ENCODE measurements at places on chromosomes 12 and 14. TPM values are rescaled to one million over a fixed set of nuclear protein-coding genes. Genes with fewer than 3 reads are reported as not detected.

GRCh38 chr12:39467432-39467870 is 24.5 kb upstream of the KIF21A start:
- H3K27ac ChIP-seq: no peak overlapping the region
- no peak for DNase-seq
- H3K36me3 ChIP-seq: no peaks in the 10 kb centered on the region
- no peak overlapping the region for H3K4me3 ChIP-seq

GRCh38 chr14:101001311-101002069 is 98.0 kb upstream of the RTL1 start:
- H3K36me3 ChIP-seq: no peaks in the 10 kb centered on the region
- H3K4me1 ChIP-seq: peaks cover 12% of the 10 kb centered on the region
- DNase-seq: no peak
- H3K4me3 ChIP-seq: no peak overlapping the region
- peaks cover 22% of the 10 kb centered on the region for H3K27me3 ChIP-seq

DNA sequence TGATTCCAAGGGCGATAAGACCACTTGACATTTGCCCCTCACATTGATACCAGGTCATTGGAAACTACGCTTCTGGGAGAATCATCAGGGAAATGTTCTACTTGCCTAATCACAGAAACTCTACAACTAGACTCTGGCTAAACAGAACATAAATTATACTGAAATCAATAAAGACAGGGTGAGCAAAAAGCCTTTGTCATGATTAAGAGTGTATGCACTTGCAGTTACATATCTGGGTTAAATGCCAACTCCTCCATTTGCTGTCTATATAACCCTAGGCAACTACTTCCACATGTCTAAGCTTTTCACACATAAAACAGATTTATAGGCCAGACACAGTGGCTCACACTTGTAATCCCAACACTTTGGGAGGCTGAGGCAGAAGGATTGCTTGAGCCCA is 125.7 kb downstream of the PHLDA1 start:
- H3K4me3 ChIP-seq: no peak overlapping the region
- no peaks in the 10 kb centered on the region for H3K36me3 ChIP-seq
- H3K4me1 ChIP-seq: peaks cover 9% of the 10 kb centered on the region
- no peak overlapping the region for H3K27ac ChIP-seq
- no peaks in the 10 kb centered on the region for H3K27me3 ChIP-seq
- no peak for DNase-seq

DNA sequence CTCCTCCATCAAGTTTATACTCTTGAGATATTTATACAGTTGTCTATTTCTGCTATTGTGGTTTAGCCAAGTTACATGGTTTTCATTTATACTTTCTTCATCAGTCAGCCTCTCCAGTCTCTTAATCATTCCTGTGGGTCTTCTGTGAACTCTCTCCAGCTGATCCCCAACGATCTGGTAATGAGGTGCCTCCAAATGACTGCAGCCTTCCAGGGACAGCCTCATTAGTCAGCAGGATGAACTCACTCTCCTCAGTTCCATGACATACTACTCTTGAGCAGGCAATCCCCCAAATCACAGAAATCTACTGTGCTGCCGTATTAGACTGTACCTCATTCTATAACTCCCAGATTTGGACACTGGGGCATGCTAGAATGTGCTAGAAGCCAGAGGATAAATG is 15.3 kb downstream of the AREL1 start:
- H3K27me3 ChIP-seq: no peaks in the 10 kb centered on the region
- H3K4me1 ChIP-seq: peaks cover 1% of the 10 kb centered on the region
- H3K4me3 ChIP-seq: no peak overlapping the region
- H3K36me3 ChIP-seq: peaks cover 15% of the 10 kb centered on the region

GRCh38 chr12:133057446-133057845 is 20.1 kb downstream of the ZNF84 start:
- H3K27me3 ChIP-seq: no peaks in the 10 kb centered on the region
- peaks cover 46% of the 10 kb centered on the region for H3K36me3 ChIP-seq
- no peak overlapping the region for H3K27ac ChIP-seq

DNA sequence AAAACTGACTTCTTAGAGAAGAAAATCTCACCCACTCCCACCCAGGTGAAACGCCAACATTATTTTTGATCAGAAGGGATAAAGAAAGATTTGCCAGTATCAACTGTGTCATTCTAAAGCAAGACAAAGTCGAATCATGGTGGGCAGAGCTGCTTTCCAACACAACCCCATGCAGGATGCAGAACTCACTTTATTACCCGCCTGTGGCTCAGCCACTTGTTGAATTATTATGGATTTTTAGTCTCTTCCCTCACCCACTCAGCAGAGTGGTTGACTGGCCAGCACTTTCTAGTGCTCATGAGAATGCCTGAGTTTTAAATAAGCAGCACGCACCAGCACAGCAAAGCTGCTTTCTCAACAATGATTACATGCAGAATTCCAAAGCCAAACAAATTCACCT is 32.1 kb downstream of the CRACR2A start:
- H3K36me3 ChIP-seq: no peaks in the 10 kb centered on the region
- DNase-seq: no peak
- H3K27me3 ChIP-seq: no peaks in the 10 kb centered on the region
- no peak overlapping the region for H3K4me3 ChIP-seq
- H3K4me1 ChIP-seq: no peaks in the 10 kb centered on the region

DNA sequence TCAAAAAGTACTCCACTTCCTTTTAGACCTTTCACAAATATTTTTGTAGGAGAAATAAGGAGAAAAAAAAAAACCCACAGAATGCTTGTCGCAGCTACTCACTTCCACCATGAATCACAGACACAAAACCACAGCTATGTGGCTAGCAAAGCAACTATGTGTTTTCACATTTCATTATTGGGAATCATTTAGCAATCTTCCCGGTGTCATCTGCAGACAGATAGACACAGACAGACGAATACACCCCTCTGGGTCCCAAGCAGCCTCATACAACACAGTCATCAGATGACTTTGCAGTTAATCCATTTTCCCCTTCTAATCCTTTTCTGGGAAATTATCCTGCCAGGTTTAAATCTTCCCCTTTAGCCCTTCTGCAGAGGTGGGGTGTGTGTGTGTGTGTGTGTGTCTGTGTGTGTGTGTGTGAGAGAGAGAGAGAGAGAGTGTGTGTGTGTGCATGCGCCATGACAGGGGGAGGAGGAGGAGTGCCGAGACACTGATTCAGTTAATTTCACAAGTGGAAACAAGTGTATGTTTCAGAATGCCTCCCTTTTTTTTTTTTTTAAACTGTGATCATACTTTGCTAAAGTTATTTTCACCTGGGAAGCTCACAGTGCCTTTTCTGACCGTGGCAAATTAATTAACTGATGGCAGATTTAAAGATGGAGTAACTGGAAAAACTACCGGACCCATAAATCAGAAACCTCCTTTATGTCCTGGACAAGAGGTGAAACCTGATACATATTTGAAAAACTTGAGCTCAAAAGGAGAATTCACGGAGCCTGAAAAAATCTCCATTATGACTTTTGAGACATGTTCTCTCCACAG is 39.9 kb downstream of the LTBP2 start:
- no peaks in the 10 kb centered on the region for H3K36me3 ChIP-seq
- H3K4me3 ChIP-seq: no peak overlapping the region

- no peaks in the 10 kb centered on the region for H3K4me1 ChIP-seq
- DNase-seq: no peak
- no peak overlapping the region for H3K4me3 ChIP-seq
- no peaks in the 10 kb centered on the region for H3K36me3 ChIP-seq
- H3K27me3 ChIP-seq: no peaks in the 10 kb centered on the region
These were observed 16.4 kb upstream of the HVCN1 start for GRCh38 chr12:110705309-110705708.

The TWF1 gene
- total RNA-seq: 68.8 TPM

The TECPR2 gene
- total RNA-seq: 9.8 TPM

The IFNG-AS1 gene
- total RNA-seq: not detected

The SPIC gene
- total RNA-seq: 2.0 TPM

The SERPINA5 gene
- total RNA-seq: not detected

The SLC2A3 gene
- 72.0 TPM for total RNA-seq

The RTL1 gene
- not detected for total RNA-seq

The CISTR gene
- total RNA-seq: not detected

The FGF23 gene
- not detected for total RNA-seq

Measured in stomach (tissue), 19 donors.